Fibroblast of skin of right quadriceps (primary cell): ENCODE measurements at places on chromosomes 13 and 19.
A peak's percentile ranks its signal among the peaks of the same experiment; 100 is the strongest.

DNA sequence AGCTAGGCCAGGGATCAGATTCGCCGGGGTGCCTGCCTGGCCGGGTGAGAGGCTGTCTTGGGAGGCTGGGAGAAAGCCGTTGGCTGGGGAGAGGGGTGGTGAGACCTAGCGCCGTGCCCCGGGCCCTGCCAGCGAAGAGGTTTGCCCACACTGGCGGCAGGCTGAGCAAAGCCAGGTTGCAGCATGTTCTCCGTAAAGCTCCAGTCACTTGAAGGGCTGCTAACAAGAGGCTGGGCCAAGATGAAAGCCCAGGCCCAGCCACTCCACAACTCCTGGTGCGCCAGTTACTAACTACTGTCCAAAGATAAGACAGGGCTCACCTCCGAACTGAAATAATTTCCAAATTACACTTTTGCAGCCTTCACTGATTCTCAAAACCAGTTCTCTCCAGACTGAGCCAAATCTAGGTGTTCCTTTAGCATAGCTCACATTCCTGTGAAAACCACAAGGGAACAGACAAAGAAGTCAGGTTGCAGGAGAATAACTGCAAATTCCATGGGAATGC, 16.3 kb downstream of the ELAVL1 start:
- no peak for DNase-seq

DNA sequence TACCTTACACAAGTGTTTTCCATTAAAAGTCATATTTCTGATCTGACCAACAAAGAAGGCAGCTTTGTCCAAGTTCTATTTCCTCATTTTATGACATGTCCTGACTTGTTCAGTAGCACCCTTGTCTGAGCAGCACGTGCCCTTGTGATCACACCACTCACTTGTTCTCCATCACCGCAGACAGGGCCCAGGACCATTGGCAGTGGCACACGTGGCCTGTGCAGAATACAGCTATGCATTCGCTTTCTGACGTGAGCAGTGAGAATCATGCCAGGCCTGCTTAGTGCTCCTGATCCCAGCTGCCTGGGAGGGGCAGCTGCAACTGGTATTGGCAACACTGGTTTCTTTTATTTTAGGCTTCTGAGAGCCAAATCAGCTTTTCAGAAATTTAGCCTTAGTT, 134.2 kb downstream of the FRY start:
- no peak for DNase-seq

DNA sequence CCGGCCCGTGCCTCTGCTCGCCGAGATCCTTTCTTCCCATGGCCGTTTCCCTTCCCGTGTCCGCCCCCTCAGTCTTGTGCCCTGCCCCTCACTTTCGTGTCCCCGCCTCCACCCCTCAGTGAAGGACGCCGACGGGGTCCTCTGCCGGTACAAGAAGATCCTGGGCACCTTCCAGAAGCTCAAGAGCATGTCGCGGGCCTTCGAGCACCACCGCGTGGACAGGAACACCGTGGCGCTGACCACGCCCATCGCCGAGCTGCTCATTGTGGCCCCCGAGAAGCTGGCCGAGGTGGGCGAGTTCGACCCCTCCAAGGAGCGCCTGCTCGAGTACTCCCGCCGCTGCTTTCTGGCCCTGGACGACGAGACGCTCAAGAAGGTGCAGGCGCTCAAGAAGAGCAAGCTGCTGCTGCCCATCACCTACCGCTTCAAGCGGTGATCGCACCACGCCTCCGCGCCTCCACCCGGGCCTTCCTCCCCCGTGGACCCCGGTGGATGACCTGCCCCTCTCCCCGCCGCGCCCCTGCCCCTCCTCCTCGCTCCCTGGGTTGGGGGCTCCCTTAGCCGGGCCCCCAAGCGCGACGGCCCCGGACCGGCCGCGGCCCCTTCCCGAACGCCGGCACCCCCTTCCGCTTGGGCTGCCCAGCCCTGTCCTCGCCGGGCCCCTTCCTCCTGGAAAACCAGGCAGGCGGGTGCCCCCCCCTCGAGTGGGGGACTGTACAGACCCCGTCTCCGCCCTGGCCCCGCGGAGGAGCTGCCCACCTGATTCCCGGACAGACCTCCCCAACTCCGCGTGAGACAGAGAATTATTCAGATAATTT, 2.3 kb upstream of the U2AF2 start:
- DNase-seq: no peak

DNA sequence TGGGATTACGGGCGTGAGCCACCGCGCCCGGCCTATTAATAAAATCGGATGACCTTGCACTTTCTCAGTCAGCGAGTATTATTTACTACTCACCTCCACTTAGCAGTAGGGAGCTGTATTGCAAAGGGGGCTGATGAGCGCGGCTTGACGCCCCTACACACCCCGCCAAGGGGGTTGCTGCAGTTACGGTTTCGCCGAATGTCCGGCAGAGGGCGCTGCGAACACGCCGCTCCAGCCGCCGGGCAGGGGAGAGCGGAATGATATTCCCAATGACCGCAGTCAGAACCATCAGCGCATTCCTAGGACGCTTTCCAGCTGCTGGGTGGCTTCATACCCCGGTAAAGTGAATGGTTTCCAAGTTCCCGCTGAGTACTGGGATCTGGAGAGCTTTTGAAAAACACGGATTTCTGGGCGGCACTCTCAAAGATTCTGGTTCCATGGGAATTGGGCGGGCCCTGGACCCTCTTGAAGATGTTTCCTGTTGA, 30.0 kb upstream of the TPT1 start:
- peak; percentile 83 for DNase-seq

- DNase-seq: no peak
These were observed 81.1 kb downstream of the TNFSF13B start for GRCh38 chr13:108350579-108350978.

DNA sequence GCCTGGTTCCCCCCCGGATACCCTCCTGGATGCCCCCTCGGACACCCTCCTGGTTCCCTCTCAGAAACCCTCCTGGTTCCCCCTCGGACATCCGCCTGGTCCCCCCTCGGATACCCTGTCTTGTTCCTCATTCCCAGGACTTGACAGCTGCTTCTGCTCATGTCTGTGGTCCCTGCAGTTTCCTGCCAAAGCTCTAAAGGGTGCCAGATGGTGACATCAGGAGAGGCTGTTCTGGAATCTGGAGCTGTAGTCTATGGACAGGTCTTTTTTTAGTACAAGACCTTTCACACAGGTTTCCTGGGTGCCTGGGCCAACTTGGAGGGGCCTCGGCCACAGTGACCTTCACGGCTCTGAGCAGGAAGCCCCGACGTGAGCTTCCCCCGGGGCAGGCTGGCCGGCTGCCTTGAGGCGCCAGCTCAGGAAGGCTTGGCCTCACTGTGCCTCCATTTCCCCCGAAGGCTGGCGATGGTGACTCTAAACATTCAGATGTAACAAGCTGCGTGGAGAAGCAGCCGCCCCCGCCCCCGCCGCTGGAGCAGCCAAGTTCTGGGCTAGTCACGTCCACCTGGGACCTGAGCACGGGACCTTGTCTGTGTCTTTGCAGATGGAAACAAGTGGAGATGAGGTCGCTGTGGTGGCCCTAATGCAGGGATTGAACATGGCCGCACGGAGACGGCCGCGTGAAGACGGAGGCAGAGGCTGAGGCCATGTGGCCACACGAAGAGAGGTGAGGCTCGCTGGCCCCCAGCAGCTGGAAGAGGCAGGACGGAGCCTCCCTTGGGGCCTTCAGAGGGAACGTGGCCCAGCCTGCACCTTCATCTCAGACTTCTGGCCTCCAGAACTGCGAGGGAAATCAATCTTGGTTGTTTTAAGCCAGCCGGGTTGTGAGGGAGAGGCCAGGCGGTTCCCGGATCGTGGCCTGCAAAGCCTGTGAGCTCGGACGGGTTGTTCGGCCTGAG, 12.7 kb downstream of the SGTA start:
- DNase-seq: peak; percentile 20

GRCh38 chr13:28728642-28729041, 9.9 kb upstream of the SLC46A3 start:
- DNase-seq: no peak

- DNase-seq: no peak
These were observed 10.3 kb upstream of the GARRE1 start for GRCh38 chr19:34243876-34244578.

DNA sequence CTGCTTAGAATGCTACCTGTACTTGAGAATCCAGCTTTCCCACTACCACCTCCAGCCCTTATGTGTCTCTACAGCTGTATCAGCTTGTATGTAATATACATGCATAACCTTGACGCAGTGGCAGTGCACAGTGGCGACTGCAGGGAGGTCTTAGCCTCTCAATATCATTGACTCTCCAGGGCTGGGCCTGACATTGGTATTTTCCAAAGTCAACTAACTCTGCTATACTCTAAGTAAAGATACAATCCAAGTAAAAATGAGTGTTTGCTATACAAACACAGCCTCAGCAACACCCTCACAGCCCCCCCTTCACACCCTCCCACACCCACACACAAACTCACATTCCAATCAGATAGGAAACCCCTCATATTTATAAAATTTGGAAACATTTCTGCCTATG, 6.7 kb upstream of the UBL3 start:
- no peak for DNase-seq

- DNase-seq: no peak
These were observed 77.8 kb downstream of the SLITRK1 start for GRCh38 chr13:83804356-83804962.

DNA sequence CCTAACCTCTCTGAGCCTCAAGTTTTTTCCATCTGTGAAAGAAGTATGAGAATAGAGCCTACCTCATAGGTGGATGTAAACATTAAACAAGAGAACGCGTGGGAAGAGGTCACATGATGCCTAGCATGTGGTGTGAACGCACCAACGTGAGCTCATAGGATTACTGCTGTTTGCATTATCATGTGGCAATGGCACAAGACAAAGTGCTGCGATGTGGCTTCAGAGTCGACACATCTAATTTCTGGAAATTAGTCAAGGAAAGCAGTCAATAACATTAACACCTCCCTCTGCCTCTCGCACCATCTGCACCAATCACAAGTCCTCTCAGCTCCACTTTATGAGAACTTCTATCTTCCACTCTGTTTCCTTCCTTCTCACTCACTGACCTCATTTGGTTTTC, 489.7 kb downstream of the COG6 start:
- no peak for DNase-seq

DNA sequence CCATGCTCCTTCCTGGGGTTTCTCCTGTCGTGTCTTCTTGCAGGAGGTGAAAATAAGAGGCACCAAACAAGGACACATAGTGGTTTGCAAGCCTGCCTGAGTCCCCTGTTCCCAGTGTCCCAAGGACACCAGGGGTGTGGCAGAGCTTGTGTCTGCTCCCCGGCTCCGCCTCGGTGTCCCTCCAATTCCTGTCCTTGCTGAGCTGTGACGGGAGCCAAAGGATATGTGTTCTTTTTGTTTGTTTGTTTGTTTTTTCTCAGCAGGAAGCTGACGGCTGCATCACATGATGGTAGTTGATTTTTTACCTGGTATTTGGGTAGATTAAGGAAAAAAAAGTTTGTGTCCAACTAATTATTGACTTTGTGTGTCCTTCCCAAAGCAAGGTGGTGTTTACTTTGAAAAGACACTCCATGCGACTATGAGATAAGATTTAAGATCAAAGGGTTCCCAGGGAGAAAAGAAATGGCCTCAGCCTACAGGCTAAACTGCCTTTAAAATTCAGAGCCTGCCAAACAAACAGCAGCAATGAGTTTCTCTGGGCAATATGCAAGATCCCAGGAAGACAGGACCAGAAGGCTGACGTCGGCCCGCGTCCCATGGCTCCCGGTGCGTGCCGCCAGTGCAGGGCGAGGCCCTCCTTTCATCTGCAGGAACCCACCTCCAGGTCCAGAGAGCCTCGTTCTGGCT, 50.8 kb upstream of the XPO4 start:
- no peak for DNase-seq

DNA sequence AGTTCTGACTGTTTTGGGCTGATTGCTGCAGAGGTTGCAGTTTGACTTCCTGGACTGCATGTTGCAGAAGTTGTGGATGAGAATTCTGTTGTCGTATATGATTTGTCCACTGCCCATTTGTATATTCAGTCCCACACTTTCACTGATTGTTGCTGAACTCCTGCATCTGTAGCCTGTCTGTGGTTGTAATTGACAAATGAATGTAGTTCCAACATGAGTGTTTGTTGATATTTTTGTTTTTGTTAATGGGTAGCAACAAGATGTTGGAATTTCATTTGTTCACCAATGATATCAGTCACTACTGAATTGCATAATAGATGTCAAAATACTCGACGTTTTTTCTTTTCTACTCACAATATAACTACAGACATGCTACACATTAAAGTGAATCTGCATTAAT, 533.9 kb downstream of the DCT start:
- no peak for DNase-seq

GRCh38 chr13:33490461-33491327, 205.1 kb upstream of the STARD13 start:
- peak; percentile 61 for DNase-seq

DNA sequence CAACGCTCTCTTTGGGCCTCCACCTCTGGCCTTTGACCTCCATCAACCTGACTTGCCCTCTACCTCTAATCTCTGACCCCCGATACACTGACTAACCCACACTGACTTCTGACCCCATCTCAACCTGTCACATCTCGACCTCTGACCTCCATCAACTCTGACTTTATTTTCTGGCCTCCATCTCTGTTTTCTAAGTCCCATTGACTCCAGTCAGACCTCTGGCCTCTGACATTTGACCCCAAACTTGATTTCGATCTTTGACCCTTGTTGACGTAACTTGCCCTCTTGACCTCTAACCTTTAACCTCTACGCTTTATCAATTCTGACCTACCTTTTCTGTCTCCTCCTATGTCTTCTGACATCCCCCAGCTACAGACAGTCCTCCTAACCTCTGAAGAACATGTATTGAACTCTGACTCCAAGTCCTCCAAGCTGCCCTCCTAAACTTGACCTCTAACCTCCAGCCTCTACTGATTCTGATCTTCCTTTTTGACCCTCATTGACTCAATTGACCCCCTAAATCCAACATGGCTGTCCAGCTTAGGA, 780 bp downstream of the ACP4 start:
- DNase-seq: no peak

GRCh38 chr13:72805676-72806346, 23.9 kb downstream of the PIBF1 start:
- DNase-seq: no peak

- no peak for DNase-seq
These were observed 309.2 kb downstream of the ZNF536 start for GRCh38 chr19:30681162-30682100.

GRCh38 chr13:91359631-91360030, 12.1 kb downstream of the MIR17HG start:
- DNase-seq: no peak

GRCh38 chr13:33134213-33134612, 118.0 kb downstream of the KL start:
- DNase-seq: no peak

DNA sequence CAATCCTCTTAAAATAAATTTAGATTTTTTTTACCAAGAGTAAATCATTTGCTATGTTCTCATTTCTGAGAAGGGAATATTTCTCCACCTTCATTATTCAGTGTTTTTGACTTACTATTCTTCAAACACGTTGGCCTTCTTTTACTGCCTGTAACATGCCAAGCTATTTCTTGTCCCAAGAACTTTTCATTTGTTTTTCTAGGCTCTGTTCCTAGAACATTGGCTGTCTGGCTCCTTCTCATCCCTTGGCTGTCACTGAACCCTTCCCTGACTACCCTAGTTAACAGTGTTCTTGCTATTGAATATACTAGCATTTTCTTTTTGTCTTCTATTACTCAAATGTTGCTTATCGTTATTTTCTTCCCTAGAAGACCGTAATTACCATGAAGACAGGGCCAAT, 248.1 kb downstream of the ITGBL1 start:
- no peak for DNase-seq
